ENCODE measurements at places on chromosomes 5 and 9.

DNA sequence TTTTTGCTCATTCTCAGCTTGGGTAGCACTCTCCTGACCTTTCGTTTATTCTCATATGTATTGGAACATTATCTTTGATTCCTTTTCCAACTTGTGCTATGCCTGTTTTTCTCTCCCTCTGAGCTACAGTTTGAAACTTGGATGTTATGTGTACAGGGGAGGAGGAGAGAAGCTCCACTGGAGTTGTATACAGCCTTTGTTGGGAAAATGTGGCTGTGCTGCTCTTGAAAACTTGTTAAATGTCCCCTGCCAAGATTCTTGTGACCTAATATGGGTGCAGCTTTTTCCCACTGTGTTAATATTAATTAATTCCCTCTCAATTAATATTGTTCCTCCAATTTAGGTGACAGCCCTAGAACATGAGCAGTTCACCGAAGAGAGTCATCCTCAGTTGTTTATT, 235.4 kb downstream of the AOPEP start:
- DNase-seq: no peak

GRCh38 chr5:163619273-163619934, 114.0 kb downstream of the MAT2B start:
- no peak for DNase-seq

GRCh38 chr9:80787636-80788035, 901.7 kb downstream of the TLE1 start:
- DNase-seq: no peak

- no peak for DNase-seq
Measured at GRCh38 chr5:155276231-155276630, 262.7 kb downstream of the KIF4B start.

DNA sequence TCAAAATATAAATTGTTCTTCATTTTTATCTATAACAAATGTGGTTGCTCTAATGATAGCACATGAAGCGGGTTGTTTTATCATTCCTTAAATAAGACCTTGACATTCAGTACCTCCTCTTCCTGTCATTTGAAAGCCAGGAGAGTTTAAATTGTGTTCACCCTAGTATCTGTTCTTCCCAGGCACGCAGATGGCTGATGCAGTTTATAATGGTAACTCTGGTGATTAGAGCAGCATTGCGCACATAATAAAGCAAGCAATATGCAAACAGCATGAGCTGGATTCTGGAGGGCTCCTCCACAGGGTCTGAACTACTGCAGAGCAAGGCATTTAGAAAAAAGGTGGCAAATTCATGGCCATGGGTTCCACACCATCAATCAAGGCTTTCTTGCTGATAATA, 307.8 kb downstream of the ENC1 start:
- peak; percentile 14 for DNase-seq

DNA sequence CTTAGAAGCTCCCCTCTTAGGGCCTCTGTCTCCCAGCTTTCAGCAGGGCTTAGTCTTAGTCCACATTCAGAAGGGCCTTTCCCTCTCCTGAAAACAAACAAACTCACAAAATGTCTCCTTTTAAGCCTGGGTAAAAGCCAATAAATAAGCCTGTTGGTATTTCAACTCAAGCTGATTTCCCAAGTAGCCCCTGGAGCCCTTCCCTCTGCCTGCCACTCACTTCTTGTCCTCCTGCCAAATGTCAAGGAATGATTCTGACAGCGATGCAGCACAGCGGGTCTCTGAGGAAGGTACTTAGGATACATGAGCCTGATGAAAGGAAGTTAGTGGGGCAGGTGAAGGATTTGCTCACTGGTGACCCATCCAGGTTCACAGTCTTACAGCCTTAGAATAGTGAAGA, 210.5 kb downstream of the PJA2 start:
- no peak for DNase-seq
